ENCODE measurements at places on chromosomes 12 and 14. TPM values are rescaled to one million over a fixed set of nuclear protein-coding genes. Genes with fewer than 3 reads are reported as not detected.
A peak's percentile ranks its signal among the peaks of the same experiment; 100 is the strongest.

DNA sequence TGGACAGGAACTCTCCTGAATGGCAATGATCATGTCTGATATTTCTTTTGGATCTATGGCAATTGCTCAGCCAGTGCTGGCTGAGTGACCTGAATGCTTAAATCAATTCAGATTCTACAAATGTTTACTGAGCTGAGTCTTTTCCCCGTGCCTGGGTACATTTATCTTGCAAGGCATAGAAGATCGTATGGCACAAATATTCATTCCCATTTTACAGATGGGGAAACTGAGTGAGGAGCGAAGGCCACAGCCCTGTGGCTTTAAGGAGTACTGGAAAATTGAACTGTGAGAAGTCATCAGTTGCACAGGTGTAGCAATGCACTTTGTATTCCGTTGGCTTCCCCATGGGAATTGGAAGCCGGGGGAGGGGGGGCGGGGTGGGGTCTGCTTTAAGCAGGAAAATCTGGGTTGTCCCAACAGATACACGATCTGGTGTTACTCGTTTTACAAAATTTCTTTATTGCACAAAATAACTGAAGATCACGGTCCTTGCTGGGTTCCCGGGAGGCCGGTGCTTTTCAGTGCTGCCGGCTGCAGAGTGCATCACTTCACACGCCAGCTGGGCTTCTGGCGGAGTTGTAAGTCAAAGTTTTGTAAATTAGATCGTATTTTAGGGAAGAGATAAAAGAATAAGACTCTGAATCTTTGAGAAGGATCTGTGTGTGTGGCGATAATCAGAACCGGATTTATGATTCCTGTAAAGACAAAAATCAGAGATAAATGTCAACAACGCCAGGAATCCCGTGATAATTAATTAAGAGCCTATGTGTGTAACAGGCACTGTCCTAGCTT is 75.0 kb upstream of the MAP1LC3B2 start:
- no peaks in the 10 kb centered on the region for H3K36me3 ChIP-seq
- H3K4me1 ChIP-seq: no peaks in the 10 kb centered on the region
- 0 out of 2 replicates have a peak, but pooled peaks cover 9% of the 10 kb centered on the region for H3K27me3 ChIP-seq
- DNase-seq: peak; percentile 25
- H3K4me3 ChIP-seq: no peak overlapping the region
- no peak overlapping the region for H3K27ac ChIP-seq

GRCh38 chr12:120085920-120086645 is 30.5 kb downstream of the RAB35 start:
- H3K27me3 ChIP-seq: no peaks in the 10 kb centered on the region
- no peaks in the 10 kb centered on the region for H3K36me3 ChIP-seq
- peaks cover 3% of the 10 kb centered on the region for H3K4me1 ChIP-seq
- peak overlapping the region; percentile 41 for H3K27ac ChIP-seq
- peak overlapping the region; percentile 68 for H3K4me3 ChIP-seq

- DNase-seq: no peak
- H3K27ac ChIP-seq: no peak overlapping the region
- no peaks in the 10 kb centered on the region for H3K27me3 ChIP-seq
- no peaks in the 10 kb centered on the region for H3K4me1 ChIP-seq
- no peaks in the 10 kb centered on the region for H3K36me3 ChIP-seq
Observed at GRCh38 chr12:33486058-33486457, 46.4 kb upstream of the SYT10 start.

- peak within 1 kb of the TSS; percentile 80 for H3K4me3 ChIP-seq
- H3K36me3 ChIP-seq: no peaks in the 10 kb centered on the region
- H3K27ac ChIP-seq: peak within 1 kb of the TSS; percentile 11
- H3K27me3 ChIP-seq: no peaks in the 10 kb centered on the region
- peak; percentile 82 for DNase-seq
Observed at GRCh38 chr12:3076730-3077571, at the start of gene TSPAN9. Gene TSPAN9, plus strand, starts transcription at chr12:3077379. Its CDS starts 123,815 bp downstream, at chr12:3201194.

DNA sequence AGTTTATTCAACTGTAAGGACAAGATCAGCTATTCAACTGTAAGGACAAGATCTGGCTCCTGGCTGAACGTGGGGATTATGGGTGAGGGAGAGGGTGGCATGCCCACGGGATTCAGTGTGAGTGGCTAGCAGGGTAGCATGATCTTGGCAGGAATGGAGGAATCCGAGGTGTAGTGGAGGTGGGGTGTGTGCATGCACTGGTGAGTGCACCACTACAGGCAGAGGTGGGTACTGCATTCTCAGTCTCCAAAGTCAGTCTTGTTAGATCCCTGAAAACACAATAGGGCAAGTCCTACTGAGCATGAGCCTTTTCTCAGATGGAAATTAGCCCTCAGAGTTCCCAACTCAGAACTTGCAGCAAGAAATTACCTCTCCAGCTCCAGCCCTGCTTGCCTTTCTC is 32.2 kb upstream of the DCD start:
- peak; percentile 17 for DNase-seq
- H3K4me3 ChIP-seq: no peak overlapping the region
- peaks cover 8% of the 10 kb centered on the region for H3K27me3 ChIP-seq
- no peak overlapping the region for H3K27ac ChIP-seq
- H3K36me3 ChIP-seq: no peaks in the 10 kb centered on the region

- H3K27ac ChIP-seq: no peak overlapping the region
- no peaks in the 10 kb centered on the region for H3K4me1 ChIP-seq
- no peak overlapping the region for H3K4me3 ChIP-seq
- DNase-seq: peak; percentile 81
Observed at GRCh38 chr12:132275110-132275531, 54.3 kb downstream of the GALNT9 start.

DNA sequence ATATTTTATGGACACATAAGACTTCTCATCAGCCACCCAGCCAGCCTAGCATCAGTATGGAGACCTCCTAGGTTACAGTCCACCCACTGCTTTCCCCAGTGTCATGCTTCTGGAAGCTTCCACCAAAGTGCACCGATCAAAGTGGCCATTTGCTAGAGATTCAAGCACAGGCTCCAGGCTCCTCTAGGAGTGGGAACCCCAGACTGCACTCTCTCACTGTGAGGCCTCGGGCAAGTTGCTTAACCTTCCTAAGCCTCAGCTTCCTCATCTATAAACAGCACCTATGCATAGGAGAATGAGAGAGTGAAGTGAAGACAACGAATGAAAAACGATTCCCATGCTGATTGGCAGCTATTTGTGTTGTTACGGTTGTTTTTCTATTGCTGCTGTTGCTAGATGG is 94.4 kb downstream of the DICER1 start:
- H3K4me3 ChIP-seq: no peak overlapping the region
- no peak for DNase-seq
- no peaks in the 10 kb centered on the region for H3K4me1 ChIP-seq
- no peaks in the 10 kb centered on the region for H3K36me3 ChIP-seq

DNA sequence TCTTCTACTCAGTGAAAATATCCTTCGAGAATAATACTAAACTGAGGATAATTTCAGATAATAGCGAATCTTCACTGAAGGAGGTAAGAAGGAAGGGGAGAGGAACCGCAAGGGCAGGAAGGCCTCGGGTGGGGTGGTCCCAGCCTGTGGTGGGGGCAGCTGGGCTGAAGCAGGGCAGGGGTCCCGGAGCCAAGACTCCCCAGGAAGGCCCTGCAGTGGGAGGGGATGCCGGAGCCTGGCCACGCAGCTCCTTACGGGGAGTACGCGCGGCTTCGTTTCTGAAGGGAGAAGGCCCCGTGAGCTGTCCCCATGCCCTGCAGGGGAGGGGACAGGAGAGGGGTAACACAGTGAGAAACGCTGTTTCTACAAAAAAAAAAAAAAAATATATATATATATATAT is 21.2 kb downstream of the STX2 start:
- H3K27ac ChIP-seq: no peak overlapping the region
- peaks cover 9% of the 10 kb centered on the region for H3K36me3 ChIP-seq
- no peaks in the 10 kb centered on the region for H3K4me1 ChIP-seq
- no peak for DNase-seq

GRCh38 chr14:66709291-66709690 is 201.3 kb downstream of the GPHN start:
- no peaks in the 10 kb centered on the region for H3K36me3 ChIP-seq
- DNase-seq: peak; percentile 51
- peaks cover 9% of the 10 kb centered on the region for H3K4me1 ChIP-seq
- no peaks in the 10 kb centered on the region for H3K27me3 ChIP-seq
- no peak overlapping the region for H3K4me3 ChIP-seq

DNA sequence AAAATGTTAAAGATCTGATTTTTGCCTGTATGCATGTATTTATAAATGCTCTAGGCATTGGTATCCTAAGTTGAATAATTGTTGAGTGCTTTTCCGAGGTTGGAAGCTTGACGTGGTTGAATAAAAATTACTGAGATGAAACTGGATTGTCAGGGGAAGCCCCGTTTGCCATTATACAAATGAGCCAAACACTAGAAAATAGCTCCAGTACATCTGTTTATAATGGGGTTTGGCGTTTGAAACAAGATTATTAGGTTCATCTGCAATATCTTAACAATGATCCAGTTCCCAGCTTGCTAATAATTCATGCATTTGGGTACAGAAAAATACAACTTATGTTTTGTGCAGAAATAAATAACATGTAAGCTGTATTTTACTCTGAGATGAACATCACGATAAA is 789.6 kb downstream of the GALC start:
- no peak for DNase-seq
- no peaks in the 10 kb centered on the region for H3K36me3 ChIP-seq
- H3K27me3 ChIP-seq: no peaks in the 10 kb centered on the region
- H3K27ac ChIP-seq: no peak overlapping the region
- H3K4me1 ChIP-seq: no peaks in the 10 kb centered on the region

- no peak for DNase-seq
- peaks cover 15% of the 10 kb centered on the region for H3K36me3 ChIP-seq
- no peak overlapping the region for H3K4me3 ChIP-seq
- H3K4me1 ChIP-seq: peaks cover 26% of the 10 kb centered on the region
- no peaks in the 10 kb centered on the region for H3K27me3 ChIP-seq
Observed at GRCh38 chr12:11865824-11866223, 204.9 kb upstream of the BCL2L14 start.

GRCh38 chr12:83945871-83946270 is 966.7 kb downstream of the SLC6A15 start:
- DNase-seq: peak; percentile 66
- H3K27me3 ChIP-seq: no peaks in the 10 kb centered on the region
- H3K27ac ChIP-seq: no peak overlapping the region

Gene CD4
- not detected for total RNA-seq

Gene FLRT2
- total RNA-seq: 94.1 TPM

- H3K4me1 ChIP-seq: peaks cover 30% of the 10 kb centered on the region
- no peak overlapping the region for H3K4me3 ChIP-seq
- no peak overlapping the region for H3K27ac ChIP-seq
- no peak for DNase-seq
- H3K36me3 ChIP-seq: no peaks in the 10 kb centered on the region
Observed at GRCh38 chr12:67977668-67978067, 11.6 kb upstream of the IFNG-AS1 start.

Gene DTX1
- total RNA-seq: not detected

Gene ERP29
- total RNA-seq: 61.4 TPM

DNA sequence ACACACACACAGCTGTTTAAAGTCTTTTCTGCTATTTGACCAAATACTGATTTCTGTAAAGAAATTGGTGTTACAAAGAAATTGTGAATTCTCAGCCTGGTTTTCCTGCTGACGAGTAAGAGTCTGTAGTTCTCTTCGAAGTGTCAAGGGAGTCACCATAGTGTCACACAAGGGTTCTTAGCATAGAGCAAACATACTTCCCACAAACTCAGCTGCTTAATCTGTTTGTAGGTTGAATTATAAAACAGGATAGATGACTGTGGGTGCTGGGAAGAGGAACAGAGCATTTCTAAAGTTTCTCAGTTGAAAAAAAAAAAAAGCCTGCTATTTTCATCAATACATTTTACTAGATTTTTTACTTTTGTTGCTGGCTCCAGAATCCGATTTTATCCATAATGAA is 82.9 kb downstream of the FOXA1 start:
- H3K27me3 ChIP-seq: no peaks in the 10 kb centered on the region
- no peak overlapping the region for H3K4me3 ChIP-seq
- no peaks in the 10 kb centered on the region for H3K4me1 ChIP-seq
- no peaks in the 10 kb centered on the region for H3K36me3 ChIP-seq

DNA sequence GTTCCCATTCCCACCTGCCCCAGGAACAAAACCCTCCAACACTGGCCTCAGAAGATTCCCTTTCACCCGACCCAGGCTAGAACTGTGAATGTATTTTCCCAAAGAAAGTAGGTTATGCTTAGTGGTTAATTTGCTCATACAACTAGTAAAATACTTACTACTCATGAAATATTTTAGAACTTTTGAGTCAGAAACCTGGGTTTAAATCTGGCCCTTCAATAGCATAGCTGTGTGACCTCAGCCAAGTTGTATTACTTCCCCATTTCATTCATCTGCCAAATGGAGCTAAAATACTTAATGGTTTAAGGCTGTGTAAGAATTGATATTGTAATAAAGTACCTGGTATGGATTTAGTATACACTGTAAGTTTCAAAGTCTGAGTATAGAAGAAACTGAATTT is 69.1 kb upstream of the DNM1L start:
- no peaks in the 10 kb centered on the region for H3K36me3 ChIP-seq
- no peak overlapping the region for H3K27ac ChIP-seq
- no peaks in the 10 kb centered on the region for H3K4me1 ChIP-seq

Gene ACOT6
- not detected for total RNA-seq

DNA sequence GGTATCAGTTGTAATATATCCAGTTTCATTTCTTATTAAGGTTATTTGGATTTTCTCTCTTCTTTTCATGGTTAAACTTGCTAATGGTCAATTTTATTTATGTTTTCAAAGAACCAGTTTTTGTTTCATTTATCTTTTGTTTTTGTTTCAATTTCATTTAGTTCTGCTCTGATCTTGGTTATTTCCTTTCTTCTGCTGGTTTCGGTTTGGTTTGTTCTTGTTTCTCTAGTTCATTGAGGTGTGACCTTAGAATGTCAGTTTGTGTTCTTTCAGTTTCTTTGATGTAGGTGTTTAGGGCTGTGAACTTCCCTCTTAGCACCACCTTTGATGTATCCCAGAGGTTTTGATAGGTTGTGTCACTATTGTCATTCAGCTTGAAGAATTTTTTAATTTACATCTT is 145.6 kb upstream of the SLCO1B1 start:
- no peaks in the 10 kb centered on the region for H3K4me1 ChIP-seq
- H3K4me3 ChIP-seq: no peak overlapping the region
- no peak overlapping the region for H3K27ac ChIP-seq
- no peak for DNase-seq
- H3K27me3 ChIP-seq: no peaks in the 10 kb centered on the region

GRCh38 chr14:101444116-101444515 is 117.2 kb upstream of the DIO3 start:
- H3K27ac ChIP-seq: no peak overlapping the region
- H3K27me3 ChIP-seq: peaks cover 38% of the 10 kb centered on the region
- no peaks in the 10 kb centered on the region for H3K36me3 ChIP-seq
- H3K4me3 ChIP-seq: no peak overlapping the region
- peak; percentile 72 for DNase-seq

Gene NDUFB1
- 144 TPM for total RNA-seq

Measured in GM23248 (cell line).